ENCODE measurements at places on chromosomes 3 and 15.
A peak's percentile ranks its signal among the peaks of the same experiment; 100 is the strongest.

DNA sequence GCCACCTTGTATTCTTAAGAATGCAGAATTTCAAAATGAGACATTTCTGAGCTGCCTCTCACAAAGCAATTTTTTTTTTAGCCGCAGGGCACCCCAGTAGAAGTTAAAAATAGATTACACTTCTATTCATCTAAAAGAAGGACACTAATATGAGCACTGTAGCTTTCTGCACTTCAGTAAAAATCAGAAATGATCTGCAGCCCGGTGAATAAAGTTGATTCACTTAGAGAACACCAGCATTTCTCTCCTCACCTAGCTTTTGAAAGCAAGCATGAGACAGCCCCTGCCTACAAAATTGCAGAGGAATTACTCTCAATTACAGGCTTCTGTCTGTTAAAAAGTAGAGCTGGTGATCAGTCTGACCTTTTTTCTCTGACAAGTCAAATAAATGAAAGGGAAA lies 1062.4 kb downstream of the FHIT start:
- no peak for DNase-seq

DNA sequence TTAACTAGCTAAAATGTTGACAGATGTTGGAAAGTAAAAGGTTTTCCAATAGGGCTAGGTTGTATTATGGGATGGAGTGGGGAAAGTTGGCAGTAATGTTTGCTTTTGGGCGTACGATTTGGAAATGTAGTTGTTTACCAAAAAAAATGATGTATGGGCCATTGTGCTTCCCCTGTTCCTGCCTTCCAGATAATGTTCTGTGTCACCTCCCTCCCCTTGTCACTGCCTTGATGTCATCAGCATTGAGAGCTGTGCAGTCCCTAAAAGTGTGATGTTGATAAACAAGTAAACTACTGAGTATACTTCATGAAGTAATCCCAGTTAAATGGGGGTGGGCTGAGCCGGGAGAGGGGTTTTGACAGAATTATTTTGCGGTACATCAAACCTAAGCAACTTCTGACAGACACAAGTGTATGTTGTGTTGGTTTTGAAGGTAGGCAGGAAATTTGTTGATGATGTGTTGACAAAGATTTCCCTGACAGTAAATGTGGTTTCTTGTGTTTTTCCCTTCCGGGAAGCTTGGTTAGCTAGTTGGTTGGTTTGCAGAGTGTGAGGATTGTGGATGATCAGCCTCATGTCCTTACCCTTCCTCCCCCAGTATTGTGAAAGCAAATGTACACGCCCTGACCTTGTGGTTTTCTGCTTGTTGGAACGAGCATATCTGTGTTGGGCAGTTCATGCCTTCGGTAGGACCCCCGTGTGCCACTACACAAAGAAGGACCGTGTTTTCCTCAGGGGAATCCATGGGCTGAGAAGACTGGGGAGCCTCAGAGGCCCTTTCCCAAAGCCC lies 87.3 kb downstream of the PGPEP1L start:
- DNase-seq = no peak

- DNase-seq = no peak
Observed at GRCh38 chr3:32945136-32945535, 6.3 kb upstream of the CCR4 start.

- no peak for DNase-seq
Observed at GRCh38 chr3:69368129-69368741, 17.7 kb downstream of the FRMD4B start.

- DNase-seq = peak; percentile 77
Observed at GRCh38 chr15:75029378-75030022, 6.1 kb downstream of the PPCDC start.

GRCh38 chr15:56763141-56763895 lies 30.0 kb upstream of the ZNF280D start:
- DNase-seq = no peak

DNA sequence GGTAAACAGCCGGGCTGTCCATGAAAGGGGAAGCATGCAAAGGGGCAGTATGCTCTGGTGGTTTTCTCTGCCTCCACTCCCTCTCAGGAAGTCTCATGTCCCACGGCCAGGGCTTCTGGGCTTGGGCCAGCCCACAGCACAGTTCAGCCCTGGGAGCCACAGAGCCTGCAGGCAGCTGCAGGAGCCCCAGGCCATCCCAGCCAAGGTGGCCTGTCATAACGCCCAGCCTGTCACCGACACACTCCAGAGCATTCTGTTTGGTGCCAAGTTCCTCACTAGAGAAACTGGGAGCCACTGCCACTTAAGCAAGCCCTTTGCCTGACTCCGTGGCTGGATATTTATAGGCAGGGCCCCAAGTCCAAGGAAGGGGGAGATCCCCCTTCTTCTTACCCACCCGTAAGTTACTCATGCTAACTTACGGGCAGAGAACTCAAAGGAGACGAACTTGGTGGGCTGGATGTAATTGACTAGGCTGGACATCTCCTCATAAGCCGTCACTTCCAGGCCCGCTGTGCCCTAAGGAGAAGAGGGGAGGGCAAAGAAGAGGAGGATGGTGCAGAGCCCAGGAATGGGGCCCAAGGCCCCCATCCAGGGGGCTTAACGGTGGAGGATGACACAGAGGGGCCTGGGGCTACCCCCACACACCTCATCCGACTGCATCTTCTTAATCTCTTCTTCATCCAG lies 11.7 kb downstream of the PLCB2 start:
- DNase-seq = no peak

Measured in T-helper 2 cell (primary cell).